ENCODE measurements at places on chromosomes 12 and 14.

- no peak for DNase-seq
Measured at GRCh38 chr14:89093083-89093730, 268.8 kb downstream of the TTC8 start.

DNA sequence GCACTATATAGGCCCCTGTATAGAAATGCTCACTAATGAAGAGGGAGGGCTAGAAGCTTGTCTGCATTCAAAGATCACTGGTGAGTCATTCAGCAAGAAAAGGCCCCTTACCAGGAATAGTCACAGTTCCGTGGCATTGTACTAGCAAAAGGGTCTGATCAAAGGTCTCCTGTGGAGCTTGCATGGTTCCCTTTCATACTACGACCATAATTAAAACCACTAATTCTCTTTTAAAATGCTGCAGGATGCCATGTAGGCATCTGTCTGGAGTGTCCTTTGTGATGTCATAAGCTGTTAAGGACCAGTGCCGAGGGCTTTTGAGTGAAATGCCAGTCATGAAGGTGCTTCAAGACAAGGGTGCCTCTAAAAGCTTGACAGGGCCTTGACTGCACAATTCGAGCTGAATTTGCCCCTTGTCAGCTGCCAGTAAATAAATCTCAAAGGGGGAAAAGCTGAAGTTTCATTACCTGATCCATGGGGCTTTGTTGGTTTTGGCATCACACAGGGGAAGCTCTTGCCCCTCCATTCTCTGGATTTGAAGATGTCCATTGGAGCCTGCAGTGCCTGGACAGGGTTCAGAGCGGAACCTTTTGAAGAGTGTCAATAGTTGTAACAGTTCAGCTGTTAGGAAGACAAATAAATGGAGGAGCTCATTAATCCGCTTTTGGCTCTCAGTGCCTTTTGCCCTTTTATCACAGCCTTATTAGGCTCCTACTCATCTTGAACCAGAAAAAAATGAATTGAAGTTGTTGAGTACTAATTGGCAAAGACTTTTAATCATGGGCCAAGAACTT lies 69.1 kb downstream of the TMEM260 start:
- no peak for DNase-seq

GRCh38 chr12:105935106-105935505 lies 203.6 kb downstream of the NUAK1 start:
- DNase-seq = no peak

- DNase-seq = no peak
Measured at GRCh38 chr14:48086516-48086915, 411.1 kb upstream of the MDGA2 start.

- no peak for DNase-seq
Measured at GRCh38 chr12:54421175-54421878, 2.3 kb upstream of the ITGA5 start.

- DNase-seq = no peak
Measured at GRCh38 chr14:51535443-51536044, 116.2 kb upstream of the FRMD6 start.

- DNase-seq = peak; percentile 11
Measured at GRCh38 chr14:105865266-105865903, 339.0 kb downstream of the TMEM121 start.

DNA sequence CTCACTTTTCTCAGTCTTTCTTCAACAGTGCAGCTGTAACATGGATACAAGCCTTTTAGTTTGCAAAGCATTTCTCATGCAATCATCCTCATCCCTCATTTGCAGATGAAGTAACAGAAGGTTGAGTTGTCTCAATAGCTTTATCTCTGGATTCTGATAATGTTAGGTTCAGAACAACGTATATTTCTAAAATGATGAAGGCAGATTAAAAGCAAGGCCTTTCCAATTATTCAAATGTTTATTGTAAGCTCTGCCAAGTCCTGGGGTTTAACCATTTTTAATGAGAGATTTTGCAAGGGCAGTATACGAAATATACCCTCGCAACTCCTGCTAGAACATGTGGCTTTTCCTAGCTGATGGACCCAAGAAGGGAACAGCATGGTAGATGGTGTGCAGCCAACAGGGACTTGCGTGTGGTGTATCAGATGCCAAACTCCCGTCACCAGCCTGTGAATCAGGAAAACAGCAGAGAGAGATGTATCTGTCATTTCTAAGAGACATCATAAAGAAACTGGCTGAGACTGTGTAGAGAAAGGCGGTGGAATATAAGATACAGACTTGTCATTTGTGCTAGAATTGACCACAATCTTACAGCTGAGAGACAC lies 319.7 kb downstream of the MED13L start:
- DNase-seq = no peak

DNA sequence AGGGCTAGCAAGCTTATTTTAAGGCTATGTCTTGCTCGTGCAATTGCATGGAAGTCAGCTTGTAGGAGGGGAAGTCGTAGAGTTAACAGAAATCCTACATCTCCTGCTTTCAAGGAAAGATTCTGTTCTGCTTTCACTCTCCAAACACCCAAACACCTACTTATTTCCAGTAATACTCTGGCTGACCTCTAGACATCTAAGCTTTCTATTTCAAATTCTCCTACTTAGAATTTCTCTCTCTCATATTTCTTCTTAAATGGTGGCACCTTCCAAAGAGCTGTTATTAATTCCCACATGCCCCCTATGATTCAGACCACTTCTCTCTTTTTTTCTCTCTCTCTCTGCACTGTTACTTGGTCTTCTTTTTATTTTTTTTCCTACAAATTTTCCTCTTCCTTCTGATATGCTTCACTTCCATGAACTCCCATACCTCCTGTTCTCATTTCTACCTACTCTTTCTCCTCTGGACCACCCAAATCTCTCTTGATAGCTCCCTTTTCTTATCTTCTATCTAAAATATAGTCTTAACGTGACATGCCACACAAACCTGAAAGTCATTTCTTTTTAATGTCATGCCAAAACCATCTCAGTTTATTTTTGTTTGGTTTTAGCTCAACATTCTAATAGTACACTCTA lies 90.8 kb downstream of the RPS6KA5 start:
- no peak for DNase-seq

DNA sequence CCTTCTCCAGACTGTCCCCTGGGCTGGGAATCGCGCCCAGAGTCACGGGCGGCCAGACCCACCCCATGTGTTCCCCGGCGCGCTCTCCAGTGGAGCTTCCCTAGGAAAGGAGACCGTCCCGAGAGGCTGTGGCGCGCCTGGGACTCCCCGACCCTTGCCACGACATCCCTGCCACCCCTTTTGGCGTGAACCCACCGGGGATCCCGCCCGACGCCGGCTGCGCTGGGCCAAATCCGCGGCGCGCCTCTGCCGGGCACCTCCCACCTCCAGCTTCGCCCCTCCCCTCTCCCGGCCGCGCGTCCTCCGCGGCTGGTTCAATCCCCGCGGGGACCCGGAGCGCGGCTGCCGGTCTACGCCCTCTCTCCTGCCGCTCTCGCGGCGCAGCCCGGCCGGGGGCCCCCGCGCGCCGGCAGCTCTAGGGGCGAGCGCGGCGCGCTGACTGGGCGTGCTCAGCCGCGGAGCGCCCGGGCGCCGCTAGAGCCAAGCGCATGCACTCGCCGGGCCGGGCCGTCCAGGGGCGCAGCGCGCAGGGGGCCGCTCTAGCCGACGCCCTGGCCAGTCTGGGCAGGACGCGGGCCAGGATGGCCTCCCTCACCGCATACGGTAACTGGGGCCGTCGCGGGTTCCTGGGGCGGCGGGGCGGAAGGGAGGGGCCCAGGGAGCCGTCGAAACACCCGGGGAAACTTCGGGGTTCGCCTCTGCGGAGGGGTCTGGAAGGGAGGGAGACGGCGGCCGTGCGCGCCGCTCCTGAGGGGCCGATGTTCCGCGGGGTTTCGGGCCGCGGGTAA lies 77.4 kb upstream of the ANO4 start:
- DNase-seq = no peak

GRCh38 chr12:3580094-3580749 lies 89.2 kb downstream of the PRMT8 start:
- DNase-seq = no peak

DNA sequence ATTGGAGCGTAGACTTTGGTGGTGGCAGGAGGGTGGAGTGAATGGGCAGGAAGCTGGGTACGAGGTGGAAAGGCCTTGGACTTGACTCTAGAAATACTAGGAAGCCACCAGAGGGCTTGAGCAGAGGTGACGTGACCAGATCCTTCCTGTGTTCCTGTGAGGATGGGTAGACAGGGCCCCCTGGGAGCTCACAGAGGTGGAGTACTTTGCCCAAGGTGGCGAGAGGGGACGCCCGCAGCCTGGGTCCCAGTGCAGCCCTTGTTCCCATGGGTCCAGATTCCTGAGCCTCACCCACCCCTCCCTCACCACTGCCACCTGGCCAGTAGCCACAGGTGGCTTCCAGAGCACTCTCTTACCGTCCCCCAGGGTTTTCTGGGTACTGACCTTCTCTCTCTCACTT lies 89.8 kb downstream of the KIF26A start:
- DNase-seq = no peak

DNA sequence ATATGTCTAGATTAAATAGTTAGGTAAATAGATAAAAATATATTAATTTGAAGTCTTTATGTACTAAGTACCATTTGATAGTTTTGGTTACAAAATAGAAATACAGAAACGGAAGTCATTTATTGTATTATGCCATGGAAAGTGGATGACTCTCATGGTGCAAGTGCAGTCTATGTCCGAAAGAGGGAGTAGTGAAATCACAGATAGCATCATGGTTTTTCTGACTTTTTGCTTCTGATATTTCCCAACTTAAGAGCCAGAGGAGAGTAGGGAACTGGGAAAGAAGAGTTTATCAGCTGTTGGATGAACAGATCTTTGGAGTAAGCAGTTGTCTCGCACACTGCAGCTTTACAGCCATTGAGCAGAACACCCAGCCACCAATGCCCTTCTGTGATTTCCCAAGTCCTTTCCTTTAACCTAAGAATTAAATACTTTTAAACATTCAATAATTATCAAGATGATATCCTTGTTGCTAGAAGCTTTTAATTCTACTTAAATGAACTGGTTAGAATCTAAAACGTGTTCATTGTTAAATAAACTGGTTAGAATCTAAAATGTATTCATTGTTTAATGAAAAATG lies 18.4 kb upstream of the SRGAP1 start:
- DNase-seq = no peak

- no peak for DNase-seq
Measured at GRCh38 chr12:1724250-1724649, 33.4 kb downstream of the ADIPOR2 start.

GRCh38 chr12:90909069-90909770 lies 45.8 kb downstream of the CCER1 start:
- DNase-seq = no peak

DNA sequence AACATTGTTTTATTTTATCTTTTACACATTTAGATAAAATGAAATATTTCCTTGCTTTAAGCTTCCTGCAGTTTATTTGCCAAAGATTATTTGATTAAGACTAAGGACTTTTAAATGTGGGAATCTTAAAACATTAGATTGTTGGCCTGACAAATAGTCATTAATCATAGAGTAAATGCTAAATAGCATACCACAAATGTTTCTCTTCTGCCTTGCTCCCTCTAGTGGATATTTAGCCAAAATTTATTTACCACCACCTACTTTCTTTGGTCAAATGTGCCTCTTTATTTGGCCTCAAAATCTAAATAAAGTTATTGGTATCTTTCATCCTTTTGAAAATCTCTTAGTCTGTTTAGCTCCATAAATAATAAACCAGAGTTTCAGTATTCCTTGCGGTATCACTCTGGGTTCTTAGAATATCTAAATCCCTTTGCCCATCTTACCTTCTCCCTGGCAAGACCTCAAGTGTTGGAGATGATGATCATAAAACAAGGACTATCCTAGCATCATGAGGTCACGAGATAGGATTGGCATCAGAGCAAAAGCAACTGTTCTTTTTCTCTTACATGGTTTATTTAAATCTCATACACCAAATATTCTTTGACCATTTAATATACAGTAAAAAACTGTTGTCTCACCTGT lies 150.6 kb upstream of the AEBP2 start:
- DNase-seq = no peak

DNA sequence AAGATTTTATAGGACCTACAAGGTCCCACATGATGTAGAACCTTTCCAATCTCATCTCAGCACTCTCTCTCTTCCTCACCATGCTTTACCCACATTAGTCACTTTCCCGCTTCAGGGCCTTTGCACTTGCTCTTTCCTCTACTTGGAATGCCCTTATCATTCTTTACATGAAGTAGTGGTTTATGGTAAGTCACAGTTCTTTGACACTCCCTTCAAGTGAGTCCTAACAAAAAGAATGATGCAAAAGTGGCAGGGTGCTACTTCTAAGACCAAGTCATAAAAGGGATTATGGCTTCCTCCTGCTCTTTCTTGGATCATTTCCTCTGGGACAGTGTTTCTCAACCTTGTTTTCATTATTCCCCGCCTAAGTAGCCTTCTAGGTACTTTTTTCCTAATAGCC lies 13.1 kb downstream of the TMBIM4 start:
- no peak for DNase-seq

DNA sequence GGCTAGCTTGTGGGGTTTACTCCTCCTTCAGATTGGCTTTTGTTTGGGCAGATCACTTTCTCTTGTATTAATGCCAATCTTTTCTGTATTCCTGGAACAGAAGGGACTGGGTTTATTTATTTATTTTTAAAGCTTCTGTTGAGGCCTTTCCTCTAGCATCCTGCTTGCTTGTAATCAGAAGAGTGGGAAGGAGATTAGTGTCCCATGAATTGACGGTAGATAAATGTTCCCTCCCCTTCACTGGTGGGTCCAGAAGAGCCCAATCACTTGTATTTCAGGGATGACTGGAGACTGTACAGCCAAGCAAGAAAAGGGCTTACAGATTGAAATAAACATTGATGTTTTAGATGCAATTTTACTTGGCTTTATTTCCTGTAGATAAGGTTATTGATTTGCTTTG lies 71.0 kb downstream of the LIN52 start:
- DNase-seq = no peak

- no peak for DNase-seq
Measured at GRCh38 chr12:67459173-67459572, 189.4 kb upstream of the DYRK2 start.

DNA sequence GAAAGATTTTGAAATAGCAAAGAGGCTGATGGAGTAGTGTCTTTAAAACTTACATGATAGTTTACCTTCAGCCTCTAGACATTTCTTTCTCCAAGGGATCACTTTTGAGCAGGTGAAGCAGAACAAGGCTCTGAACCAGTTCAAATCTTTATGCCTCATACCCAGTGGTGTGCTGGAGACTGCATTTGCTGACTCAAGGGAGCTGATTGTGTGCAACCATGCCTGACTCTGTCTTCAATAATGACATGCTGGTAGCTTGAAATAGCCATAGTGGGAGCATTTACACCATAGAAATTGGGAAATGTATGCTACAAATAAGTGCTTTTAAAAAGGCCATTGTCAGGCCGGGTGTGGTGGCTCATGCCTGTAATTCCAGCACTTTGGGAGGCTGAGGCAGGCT lies 482.0 kb downstream of the TMTC2 start:
- DNase-seq = no peak

GRCh38 chr14:90060312-90060964 lies 1.4 kb upstream of the KCNK13 start:
- peak; percentile 43 for DNase-seq

- DNase-seq = no peak
Measured at GRCh38 chr14:63300854-63301253, 17.9 kb downstream of the GPHB5 start.
